Myocyte (in vitro differentiated cells): ENCODE measurements at places on chromosomes 11 and 22. TPM values are rescaled to one million over a fixed set of nuclear protein-coding genes. Genes with fewer than 3 reads are reported as not detected.

GRCh38 chr11:46391578-46392420 is at the start of gene CHRM4:
Gene CHRM4, minus strand, starts transcription at chr11:46391776. Its CDS starts 5,219 bp downstream, at chr11:46386557.
- peak; percentile 62 for DNase-seq

GRCh38 chr22:41576877-41577276 is 12.8 kb downstream of the PMM1 start:
- DNase-seq, result peak; percentile 67

DNA sequence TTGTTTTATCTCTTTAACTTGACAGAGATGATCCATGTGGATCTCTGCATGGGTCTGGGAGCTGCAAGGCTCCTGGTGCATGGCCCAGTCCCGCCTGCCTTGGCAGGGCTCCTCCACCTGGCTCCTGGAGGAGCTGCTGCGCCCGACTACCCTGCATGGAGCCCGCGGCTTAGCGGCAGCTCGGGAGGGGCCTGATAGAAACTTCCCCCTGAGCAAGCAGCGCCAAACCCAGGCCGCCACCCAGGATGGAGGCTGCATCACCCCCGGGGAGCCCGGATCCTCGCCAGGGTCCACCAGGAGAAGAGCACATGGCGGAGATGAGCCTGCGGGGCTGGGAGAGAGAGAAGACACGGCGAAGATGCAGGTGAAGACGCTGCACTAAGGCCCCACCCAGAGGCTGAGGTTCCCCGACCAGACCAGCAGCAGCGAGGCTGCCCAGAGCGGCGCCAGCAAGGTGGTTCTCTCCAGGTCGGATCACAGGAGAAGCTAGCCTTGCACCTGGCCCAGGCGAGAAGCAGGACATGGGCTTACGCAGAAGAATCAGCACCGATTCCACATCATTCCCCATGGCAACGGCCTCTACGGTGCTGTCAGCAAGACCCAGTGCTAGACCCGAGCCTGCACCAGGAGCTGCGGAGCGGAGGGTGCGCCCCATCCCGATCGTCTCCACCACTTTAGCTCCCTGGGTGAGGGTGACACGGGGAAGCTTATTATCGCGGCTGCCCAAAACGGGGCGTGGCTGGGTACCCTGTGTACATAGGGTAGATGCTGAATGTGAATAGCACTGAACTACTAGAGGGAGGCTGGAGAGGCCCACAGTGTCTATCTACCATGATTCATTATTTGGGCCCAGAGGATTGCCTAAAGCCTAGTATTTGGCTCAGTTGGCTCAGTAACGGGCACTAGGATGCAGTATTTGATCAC is 41.3 kb upstream of the VPREB1 start:
- no peak for DNase-seq

- DNase-seq, result no peak
These were observed 3.3 kb upstream of the PACS1 start for GRCh38 chr11:66066751-66067150.

DNA sequence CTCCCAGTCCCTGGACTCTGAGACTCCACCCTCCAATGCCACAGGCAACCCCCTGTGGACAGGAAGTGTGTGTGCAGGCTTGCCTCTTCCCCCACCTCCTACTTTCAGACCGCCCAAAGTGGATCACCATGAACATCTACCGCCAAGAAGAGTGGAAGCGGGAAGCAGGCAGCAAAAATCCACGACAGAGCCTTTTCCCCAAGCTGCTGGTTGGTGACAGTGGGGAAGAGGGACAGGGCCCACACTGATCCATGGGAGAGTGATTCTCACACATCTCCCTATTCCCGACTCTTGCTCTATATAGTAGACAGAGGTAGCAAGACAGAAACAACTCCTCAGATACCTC is 53.4 kb upstream of the SPATA19 start:
- DNase-seq, result no peak

GRCh38 chr11:68099474-68100405 is 21.4 kb downstream of the CHKA start:
- DNase-seq, result no peak

- DNase-seq, result peak; percentile 77
These were observed at the start of gene ASRGL1 for GRCh38 chr11:62337303-62338181. Gene ASRGL1, plus strand, starts transcription at chr11:62337448. Its CDS starts 530 bp downstream, at chr11:62337978.

- peak; percentile 65 for DNase-seq
These were observed 10.9 kb downstream of the PDGFB start for GRCh38 chr22:39233710-39234471.

DNA sequence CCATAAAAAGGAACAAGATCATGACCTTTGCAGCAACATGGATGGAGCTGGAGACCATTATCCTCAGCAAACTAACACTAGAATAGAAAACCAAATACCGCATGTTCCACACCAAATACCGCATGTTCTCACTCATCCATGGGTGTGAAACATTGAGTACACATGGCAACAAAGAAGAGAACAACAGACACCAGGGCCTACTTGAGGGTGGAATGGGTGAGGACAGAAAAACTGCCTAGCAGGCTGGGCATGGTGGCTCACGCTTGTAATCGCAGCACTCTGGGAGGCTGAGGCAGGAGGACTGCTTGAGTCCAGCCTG is 12.3 kb downstream of the EHD1 start:
- DNase-seq, result no peak

DNA sequence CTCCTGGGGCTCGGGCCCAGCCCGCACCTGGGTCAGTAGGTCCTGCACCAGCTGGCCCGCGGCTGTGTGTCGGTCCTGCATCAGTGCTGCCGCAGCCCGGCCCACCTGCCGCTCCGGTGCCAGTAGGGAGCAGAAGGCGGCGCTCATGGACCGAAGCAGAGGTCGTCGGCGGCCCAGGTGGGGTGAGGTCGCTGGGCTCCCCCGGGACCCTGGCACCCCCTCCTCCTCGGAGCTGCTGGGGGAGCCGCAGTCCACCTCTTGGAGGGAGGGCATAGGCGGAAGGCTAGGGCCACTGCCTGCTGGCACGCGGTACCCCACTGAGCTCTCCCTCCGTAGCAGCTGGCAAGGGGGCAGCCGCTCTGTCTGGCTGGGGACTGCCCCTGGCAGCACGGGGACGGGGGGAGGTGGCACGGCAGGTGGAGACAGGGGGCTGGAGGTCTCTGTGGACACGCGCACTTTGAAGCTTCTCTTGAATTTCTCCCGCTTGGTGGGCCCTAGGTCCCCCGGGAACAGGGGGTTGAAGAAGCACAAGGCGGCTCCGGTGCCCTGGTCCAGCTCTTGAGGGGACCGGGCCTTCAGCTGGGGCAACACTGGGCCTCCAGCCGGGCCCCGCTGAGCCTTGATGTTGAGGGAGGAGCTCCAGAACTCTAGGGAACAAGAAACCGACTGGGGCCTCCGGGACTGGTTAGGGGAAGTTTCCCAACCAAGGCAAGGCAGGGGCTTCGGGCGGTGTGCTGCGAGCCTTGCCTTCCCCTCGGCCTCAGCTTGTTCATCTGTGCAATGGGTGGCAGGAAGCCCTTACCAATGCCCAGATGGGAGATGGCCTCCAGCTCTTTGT is 1.4 kb downstream of the RIN1 start:
- DNase-seq, result no peak

Gene PHF21B
- 0.35 and 1.9 TPM in 2 replicates for total RNA-seq

Gene PIWIL4
- total RNA-seq, result 0.72 and 0.73 TPM in 2 replicates
